ENCODE measurements at places on chromosomes 12 and 14.

DNA sequence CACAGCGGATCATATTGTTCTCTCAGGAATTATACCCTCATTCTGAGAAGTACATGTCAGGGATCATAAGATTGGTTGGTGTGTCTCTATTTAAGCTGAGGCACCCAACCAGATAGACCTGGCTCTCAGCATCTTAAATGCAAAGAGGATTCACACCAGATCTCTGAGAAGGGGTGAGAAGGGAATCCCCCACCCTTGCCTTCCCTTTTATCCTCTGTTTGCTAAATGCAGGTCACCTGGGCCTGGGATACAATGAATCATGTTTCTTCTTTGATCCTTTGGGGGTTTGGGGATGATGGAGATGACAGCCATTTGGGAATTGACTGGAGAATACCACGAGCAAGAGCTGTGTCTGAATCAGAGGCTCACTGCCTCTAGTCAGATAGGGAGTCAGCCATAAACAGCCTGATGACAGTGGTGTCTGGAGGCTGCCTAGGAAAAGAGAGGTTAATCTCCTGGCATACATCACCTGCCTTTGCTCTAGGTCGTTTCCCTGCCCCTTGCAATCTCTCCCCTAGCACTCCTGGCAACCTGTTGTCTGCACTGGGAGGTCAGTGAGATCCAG, 11.2 kb upstream of the PDE1B start:
- no peak for DNase-seq

- DNase-seq: no peak
These were observed 40.5 kb upstream of the LTBP2 start for GRCh38 chr14:74652541-74652940.

DNA sequence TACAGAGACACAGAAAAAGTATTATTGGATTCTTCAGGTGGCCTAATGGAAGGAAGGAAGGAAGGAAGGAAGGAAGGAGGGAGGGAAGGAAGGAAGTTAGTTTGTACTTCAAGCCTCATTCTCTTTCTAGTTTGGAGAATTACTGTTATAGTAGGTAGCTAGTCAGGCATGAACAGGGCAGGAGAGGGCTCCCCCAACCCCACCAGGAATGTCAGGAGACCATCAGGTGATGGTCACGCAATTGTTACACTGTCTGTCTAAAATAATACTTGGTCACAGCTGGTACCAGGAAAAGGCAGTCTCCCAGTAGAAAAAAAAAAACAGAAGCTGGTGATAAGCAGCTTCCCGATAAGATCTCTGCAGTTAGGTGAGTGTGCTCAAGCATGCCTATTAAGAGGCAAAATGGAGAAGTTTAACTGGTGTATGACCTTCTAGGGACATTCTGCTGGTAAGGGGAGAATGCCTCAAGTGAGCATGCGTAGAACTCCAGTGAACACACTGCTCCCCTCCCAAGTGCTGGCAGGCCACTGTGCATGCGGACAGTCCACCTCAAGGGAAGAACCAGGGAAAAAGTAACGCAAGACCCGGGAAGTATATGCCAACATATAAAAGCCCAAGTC, 358.4 kb upstream of the SOX5 start:
- DNase-seq: no peak

- DNase-seq: no peak
These were observed 33.1 kb downstream of the CMKLR1 start for GRCh38 chr12:108305991-108306501.

DNA sequence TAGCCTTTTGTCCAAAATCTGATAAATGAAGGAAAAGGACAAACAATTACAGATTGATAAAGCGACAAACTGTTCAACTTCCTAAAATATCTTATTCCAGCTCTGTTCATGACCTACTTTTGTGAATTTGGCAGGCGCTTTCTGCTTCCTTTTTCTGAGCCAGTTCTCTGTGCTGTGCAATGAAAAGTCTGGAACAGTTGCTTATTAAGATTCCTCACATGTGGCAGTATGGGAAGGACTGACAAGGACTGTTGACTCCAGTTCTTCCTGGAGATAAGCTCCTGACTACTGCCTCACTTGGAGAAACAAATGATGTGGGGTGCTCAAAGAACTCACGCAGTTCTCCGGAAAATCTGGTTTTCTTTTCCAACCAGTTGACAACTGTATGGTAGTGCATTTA, 58.3 kb upstream of the ANP32D start:
- DNase-seq: no peak

DNA sequence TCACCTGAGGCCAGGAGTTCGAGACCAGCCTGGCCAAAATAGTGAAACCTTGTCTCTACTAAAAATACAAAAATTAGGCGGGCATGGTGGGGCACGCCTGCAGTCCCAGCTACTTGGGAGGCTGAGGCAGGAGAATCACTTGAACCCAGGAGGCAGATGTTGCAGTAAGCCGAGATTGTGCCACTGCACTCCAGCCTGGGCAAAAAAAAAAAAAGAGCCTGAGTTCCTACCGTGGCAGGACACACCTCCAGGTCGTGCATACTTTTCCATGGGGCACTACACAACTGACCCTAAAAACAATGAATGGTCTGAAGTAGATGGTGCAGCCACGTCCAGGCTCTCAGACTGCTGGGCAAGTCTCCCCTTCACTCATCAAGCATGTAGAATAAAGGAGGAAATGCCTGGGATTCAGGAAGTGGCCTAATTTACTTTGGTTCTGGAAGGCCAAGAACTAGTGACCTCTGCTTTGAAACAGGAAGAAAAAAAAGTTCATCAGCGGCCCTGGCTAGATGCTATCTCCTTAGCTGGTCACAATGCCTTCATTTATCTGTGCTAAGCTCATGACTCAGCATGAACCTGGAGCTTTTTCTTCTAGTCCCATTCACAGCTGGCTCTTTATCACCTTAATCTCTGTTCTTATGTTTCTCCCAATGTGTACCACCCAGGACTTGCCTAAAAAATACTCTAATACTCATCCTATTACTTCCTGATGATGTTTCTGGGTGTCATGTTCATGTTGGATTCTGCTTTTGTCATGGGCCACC, 55.8 kb upstream of the OR6J1 start:
- no peak for DNase-seq

DNA sequence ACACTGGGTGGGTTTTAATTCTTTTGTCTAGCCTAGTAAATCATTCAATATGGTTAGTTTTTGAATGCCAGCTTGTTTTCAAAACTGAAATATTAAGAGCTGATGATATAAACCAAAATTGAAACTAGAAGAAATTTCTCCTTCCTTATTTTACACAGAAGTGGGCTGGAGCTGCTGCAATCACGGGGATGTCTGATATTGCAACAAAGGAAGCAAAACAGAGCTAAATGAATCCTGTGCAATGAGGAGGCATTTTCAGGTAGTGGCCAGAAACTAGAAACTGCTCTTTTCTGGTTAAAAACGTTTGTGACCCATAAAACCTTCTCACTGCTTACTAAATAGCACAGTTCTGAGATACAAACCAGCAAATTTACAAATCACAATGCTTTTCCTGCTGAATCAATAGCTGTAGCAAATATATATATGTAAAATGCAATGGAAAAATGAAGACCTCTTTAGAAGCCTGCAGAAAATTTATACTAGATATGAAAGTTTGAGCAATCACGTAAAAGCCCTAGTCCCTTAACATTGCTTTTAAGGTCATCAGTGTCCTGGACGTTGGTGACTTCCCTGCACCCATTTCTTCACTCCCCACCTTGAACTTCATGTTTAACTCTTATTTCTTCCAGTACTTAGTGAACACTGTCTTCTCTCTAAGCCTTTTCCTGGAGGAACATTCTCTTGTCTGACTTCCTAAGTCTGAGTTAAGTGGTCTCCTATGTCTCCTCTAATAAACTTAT, 15.9 kb upstream of the LRRK2 start:
- DNase-seq: no peak

DNA sequence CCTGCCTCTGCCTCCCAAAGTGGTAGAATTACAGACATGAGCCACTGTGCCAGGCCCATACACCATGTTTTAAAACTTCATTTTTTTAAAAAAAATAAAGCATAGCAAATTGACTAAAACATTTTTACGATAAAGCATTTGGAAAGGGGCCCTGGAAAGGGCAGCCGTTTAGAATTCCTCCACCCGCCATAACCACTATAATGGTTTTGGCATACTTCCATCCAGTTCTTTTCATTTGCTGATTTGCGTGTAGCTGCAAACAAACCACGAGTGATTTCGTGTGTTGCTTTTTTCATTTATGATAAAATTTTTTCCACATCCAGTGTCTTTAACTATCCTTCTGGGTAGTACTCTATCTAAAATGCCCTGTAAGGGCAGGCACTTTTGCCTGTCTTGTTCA, 91.8 kb upstream of the RIN3 start:
- DNase-seq: no peak

DNA sequence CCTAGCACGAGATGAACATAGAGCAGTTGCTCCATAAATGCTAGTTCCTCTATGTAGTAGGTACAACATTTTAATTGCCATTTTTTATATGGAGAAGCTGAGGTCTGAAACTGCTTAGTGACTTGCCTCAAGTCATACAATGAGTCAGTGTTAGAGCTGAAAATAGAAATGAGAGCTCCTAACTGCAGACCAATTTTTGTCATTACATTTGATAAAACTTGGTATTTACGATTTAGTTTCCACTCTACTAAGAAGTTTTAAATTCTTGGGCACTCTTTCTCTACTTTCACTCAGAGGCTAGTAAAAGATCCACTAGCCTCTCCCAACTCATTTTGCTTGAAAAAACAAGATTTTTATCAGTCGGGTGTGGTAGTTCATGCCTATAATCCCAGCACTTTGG, 8.1 kb upstream of the TMED10 start:
- no peak for DNase-seq

DNA sequence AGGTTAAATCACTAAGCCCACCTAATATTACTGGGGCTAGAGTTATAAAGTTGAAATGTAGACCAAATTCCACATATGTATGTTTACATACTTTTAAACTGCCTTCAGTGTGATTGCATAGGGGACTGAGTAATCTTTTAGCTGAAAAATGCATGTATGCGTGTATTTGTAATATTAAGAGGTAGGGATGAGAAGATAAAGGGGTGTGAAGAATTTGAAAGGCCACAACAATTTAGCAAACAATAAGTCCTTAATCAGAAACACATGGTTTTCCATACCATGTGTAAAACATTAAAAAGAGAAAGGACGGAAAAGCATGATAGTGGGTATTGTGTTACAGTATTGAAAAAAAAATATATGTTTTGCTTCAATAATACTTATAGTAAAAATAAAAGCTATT, 919.9 kb upstream of the FLRT2 start:
- DNase-seq: no peak

GRCh38 chr12:67099858-67100257, 169.3 kb upstream of the CAND1 start:
- no peak for DNase-seq

- no peak for DNase-seq
These were observed 387.3 kb downstream of the LRIG3 start for GRCh38 chr12:58532855-58533608.

- DNase-seq: no peak
These were observed 95.7 kb downstream of the PAPLN start for GRCh38 chr14:73333031-73333430.

- no peak for DNase-seq
These were observed 88.0 kb upstream of the GSC start for GRCh38 chr14:94857950-94858349.

- DNase-seq: peak; percentile 8
These were observed 23.8 kb upstream of the PHC1 start for GRCh38 chr12:8890313-8891085.

GRCh38 chr12:121513464-121514183, 67.2 kb downstream of the KDM2B start:
- DNase-seq: peak; percentile 17

- no peak for DNase-seq
These were observed 416.9 kb downstream of the TMEM132D start for GRCh38 chr12:129486931-129487330.

DNA sequence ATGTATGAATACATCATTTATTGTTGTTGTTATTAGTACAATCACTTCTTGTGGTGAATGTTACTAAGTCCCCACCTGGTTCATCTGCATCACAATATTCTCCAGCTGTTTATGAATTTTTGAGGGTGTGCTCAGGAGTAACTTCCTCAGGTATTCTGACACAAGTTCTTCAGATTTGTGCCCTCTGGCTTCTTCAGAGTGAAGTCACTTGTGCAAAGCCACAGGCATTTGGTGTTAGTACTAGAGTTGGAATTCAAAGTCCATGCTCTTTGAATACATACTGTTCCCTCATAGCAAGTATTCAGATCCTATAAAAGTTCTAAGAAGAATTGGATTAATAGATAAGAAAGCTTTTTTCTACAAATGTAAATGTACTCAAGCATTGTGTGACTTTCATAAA, 150.3 kb upstream of the AVPR1A start:
- no peak for DNase-seq

GRCh38 chr14:90300611-90301047, 31.1 kb downstream of the NRDE2 start:
- DNase-seq: no peak

GRCh38 chr12:11723993-11724392, 74.5 kb downstream of the ETV6 start:
- no peak for DNase-seq

DNA sequence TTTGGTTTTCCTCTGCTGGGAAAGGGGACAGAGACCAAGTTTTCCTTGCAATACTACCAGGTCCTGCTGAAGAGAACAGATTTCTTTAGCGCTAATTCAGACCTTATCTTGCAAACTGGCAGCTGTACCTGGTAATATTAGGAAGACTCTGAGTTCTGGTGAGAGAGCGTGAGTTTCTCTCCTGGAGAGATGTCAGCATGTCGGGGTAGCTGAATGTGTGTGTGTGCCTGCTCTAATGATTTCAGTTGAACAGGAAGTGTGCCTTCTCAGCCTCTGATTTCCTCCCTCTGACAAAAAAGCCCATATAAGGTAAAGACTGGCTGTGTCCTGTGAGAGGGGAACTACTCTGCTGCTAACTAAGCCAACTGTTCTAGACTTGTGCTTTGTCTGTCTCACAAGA, 10.3 kb upstream of the ERP27 start:
- no peak for DNase-seq

DNA sequence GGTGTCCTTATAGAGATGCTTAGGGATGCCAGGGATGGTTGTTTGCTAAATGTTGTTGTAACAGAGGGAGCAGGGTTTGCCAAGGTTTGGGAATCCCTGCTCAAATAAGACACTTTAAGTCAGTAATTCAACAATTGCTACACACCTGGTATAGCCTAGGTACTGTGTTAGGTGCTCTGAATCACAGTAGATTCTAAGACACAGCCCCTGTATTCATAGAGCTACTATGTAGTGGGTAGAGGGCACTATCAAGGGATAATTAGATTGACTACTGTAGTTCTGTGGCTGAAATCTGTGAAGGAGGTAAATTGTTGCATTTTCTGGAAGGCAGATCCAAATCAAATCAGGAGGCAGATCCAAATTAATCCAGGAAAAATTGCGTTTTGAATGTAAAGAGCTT, 149.2 kb downstream of the C12orf75 start:
- no peak for DNase-seq

- peak; percentile 32 for DNase-seq
These were observed 100.8 kb downstream of the TAOK3 start for GRCh38 chr12:118271770-118272417.

DNA sequence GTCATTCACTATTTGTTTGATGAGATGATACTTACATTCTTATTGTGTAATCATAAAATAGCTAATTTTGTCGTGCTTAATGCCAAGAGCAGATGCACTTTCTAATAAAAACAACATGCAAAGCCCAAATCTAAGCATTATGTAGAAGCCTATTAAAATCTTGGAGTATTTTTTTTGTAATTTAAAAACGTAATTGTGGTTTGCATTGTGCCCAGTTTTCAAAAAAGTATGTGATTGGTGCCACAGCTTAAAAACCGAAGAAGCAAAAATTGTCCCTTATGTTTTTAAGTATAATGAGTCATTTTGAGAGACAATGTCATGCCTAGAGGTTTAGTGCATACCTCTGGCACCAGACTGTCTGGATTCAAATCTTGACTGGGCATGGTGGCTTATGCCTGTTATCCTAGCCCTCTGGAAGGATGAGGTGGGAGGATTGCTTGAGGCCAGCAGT, 464.8 kb upstream of the RGS6 start:
- no peak for DNase-seq
